Activated naive CD4-positive, alpha-beta T cell treated with Interleukin-2 at 50 U/mL for 16 hours (primary cell): ENCODE measurements at places on chromosomes 1 and 21.

- DNase-seq = no peak
Observed at GRCh38 chr1:89578946-89579684, 53.8 kb upstream of the LRRC8C start.

DNA sequence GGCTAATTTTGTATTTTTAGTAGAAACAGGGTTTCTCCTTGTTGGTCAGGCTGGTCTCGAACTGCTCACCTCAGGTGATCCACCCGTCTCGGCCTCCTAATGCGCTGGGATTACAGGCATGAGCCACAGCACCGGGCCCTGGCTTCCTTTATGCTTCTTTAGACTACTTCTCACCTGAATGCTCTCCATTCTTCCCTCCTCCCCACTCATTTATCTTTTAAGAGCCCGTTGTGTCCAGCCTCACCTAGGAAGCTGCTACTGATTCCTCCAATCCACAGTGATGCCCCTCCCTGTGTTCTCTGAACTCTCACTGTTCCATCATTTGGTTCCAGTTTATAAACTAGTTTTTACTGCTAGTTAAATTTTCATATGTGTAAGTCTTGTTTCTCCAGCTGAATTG is 44.9 kb upstream of the NR5A2 start:
- DNase-seq = no peak

GRCh38 chr1:153490272-153491051 is 30.0 kb upstream of the S100A7 start:
- no peak for DNase-seq

GRCh38 chr1:43348809-43349593 is 9.8 kb upstream of the CDC20 start:
- peak; percentile 47 for DNase-seq

- no peak for DNase-seq
Observed at GRCh38 chr1:66381621-66382275, 152.2 kb upstream of the SGIP1 start.

DNA sequence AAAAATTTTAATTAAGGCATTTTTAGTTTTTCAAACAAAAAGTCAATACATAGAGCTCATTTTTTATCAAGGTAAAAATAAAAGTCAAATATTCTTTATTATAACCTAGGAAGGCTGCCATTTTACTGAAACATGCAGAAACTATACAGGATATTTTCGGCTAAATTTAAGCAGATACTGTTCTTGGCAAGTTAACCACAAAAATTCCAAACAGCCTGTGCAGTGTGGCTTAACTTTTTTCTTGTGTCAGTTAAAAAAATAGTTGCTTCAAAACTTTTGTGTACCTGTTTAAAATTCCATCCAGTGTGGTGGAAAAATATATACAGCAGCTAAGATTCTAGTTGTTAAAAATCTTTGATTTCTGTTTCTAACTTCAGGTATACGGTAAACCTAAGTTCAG is 135.0 kb downstream of the ATP5PO start:
- DNase-seq = no peak

DNA sequence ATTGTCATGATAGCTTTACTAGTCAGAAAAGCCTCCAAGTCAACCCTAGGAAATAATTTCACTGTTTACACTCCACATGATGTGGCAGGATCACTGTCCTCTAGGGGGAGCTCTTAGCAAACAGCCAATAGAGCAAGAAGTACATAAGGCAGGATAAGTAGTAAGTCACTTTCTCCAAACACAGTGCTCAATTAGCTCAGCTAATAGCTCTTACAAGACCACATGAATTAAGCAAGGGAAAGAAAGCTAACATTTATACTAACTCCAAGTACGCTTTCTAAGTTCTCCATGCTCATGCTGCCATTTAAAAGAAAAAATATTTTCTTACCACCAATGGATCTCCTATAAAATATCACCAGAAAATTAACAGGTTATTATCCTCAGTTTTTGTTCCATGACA is 66.9 kb upstream of the LRIF1 start:
- DNase-seq = peak; percentile 51

DNA sequence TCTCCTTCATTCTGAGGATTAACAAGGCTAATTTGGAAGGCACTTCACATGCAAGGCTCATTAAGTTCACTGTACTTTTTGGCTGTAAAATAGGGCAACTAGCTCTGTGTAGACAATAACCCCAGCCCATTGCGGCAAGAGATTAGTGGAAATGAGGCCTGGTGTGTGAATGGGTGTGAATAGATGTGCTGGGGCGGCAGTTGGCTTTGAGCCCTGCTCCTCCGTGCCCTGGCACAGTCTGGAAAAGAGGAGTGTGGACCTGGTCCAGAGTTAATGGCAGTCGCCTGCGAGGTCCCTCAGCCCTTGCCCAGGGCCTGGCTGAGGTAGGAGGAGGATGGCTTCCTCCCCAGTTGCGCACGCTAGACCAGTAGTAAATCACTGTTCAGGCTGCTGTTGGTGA is 4.8 kb downstream of the KISS1 start:
- no peak for DNase-seq

DNA sequence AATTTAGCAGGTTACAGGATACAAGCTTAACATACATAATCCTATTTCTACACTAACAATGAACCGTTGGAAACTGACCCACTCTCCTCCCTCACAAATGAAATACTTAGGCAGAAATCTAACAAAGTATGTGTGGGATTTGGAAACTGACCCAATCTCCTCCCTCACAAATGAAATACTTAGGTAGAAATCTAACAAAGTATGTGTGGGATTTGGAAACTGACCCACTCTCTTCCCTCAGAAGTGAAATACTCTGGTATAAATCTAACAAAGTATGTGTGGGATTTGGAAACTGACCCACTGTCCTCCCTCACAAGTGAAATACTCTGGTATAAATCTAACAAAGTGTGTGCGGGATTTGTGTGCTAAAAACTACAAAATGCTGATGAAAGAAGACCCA is 60.3 kb downstream of the TRAF5 start:
- DNase-seq = no peak

DNA sequence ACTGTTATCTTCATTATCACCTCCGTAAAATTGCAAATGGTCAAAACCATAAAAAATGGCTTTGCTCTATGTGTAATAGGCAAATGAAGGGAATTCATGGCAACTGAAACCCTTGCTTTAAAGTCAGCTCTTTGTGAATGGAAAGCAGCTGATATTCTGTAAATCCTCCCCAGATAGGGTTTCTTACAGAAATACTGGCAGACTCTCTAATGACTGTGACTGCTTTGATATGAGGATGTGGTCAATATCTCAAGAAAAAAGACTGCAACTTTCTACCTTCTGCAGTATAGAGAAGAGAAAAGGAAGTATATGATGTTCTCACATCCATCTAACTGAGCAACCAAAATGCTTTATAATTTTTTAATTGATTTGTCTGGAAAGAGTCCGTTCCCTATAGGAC is 193.1 kb downstream of the ST6GALNAC3 start:
- DNase-seq = no peak

GRCh38 chr1:196361112-196361714 is 247.0 kb downstream of the KCNT2 start:
- no peak for DNase-seq

DNA sequence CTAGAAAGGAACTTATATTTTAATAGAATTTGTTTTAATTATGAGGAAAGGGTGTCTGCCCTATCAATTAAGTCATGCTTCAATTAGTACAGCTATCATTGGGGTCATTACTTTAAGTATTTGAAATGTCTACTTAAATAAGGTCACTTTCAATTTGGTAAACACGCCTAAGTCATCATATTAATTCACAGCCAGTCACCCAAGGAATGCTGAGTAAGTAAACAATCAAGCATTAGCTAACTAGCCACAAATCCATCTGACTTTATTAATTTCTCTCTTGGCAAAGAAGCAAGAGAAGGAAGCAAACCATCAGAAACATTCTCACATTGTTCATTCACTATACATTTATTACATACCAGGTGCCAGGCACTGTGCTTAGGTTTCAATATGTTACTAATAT is 1.2 kb upstream of the LRRC52 start:
- DNase-seq = no peak

DNA sequence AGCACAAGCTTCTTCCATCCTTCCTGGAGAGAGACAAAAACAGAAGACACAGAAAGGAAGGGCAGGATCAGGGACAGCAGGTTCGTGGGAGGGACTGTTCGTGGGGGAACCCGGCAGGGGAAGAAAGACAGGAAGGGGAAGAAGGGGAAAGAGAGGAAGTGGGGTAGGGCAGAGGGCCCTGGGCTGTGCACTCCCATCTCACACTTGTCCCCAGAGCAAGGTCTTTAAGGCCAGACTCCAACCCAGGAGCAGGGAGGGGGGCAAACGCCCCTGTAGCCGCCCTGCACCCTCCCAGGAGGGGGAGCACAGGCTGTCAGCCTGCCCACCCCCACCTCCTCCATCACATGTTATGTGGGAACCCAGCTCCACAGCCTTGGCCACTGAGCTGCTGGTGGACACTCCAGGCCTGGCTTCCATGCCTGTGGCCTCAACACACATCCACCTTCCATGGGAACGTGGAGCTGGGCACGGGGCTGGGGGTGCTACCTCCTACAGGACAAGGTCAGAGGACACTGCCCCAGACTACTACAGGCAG is 9.3 kb downstream of the SLC19A1 start:
- no peak for DNase-seq

DNA sequence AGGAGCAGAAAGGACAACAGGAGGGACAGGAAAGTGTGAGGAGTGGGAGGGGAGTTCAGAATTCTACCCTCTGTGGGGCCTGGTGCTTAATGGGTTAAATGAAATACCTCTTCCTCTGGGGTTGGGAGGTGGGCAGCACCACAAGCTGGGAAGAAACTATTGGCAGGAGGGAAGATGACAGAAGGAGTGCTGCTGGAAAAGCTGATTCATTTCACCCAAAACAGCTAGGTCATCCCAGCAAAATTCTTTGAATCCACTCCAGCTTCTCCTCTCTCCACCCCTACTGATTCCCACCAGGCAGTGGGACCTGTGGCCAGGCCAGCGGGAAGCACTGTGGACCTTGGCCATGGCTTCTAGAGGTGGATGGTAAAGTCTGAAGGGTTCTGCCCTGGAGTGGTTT is 12.8 kb downstream of the BCAN start:
- no peak for DNase-seq

GRCh38 chr1:41358131-41359021 is 2.9 kb upstream of the FOXO6 start:
- DNase-seq = no peak

- no peak for DNase-seq
Observed at GRCh38 chr1:231073331-231073730, 33.3 kb upstream of the FAM89A start.

- DNase-seq = no peak
Observed at GRCh38 chr1:184025242-184025675, 12.3 kb downstream of the COLGALT2 start.

DNA sequence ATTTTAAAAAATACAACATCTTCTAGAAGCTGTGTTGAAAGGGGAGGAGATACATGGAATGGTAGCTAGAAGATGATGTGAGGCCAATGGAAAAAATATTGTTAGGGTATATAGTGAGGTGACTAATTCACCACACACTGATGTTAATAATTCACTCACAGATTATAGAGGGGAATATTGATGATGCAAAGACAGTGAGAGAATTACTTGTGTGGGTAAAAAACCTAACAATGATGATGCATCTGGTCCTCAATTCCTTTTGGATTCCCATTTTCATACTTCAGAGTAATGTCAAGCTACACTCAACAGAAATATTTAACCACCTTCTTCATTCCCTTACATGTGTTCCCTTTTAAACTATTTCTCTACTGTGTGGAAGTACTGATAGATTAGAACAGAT is 169.5 kb upstream of the DPYD start:
- no peak for DNase-seq

GRCh38 chr1:214281720-214282629 is 1.0 kb downstream of the SMYD2 start:
- no peak for DNase-seq

DNA sequence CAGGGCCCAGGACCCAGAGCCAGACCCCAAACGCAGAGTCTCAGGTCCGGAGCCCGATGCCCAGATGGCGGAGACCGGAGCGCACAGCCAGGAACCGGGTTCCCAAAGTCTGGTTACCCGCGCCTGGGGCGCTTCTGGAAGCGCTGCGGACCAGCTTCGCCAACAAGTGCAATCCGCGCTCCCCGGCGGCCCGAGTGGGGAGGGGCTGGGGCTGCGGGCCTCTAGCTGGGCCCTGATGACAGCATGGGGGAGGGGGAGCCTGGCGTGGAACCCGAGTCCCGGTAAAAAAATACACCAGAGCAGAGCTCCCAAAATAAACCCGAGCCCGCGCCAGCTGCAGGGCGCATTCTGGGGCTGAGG is 494 bp downstream of the NT5C1A start:
- no peak for DNase-seq

GRCh38 chr1:32651461-32652073 is 559 bp downstream of the RBBP4 start:
- DNase-seq = no peak

GRCh38 chr1:14323568-14324247 is 274.8 kb upstream of the KAZN start:
- DNase-seq = no peak

- DNase-seq = no peak
Observed at GRCh38 chr1:26300578-26301275, 5.7 kb downstream of the UBXN11 start.

DNA sequence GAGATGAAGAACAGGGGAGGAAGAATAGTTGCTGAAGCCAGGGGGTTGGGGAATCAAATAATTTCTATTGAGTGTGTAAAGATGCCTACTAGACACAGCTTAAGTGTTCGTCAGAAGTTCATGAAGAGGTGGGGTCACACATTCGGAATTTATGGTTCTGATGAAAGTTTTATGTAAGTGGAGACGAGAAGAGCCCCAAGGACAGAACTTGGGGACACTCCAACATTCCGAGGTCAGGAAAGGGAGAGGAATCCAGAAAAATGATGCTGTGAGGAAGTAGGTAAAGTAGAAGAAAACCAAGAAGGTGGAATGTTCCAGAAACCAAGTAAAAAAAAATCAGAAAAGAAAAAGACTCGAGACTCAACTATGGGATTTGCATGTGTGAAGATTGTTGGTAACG is 272.5 kb downstream of the SIPA1L2 start:
- no peak for DNase-seq

DNA sequence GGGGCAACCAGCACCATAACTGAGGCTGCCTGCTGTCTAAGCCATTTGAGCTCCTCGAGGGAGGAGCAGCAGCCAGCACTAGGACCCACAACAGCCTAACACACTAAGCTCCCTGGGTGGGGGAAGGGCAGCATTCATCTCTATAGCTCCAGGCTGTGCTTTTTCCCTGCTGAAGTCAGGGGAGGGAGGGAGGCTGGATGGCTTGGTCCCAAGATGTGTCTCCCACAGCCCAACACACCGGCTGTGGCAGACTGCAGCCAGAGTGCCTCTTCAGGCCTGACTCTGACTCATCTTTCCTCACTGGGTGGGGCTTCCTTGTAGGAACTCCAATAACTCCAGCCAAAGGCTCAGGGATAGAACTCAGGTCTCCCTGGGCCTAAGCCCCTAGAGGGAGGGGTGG is 296.3 kb downstream of the PRDM2 start:
- DNase-seq = no peak

DNA sequence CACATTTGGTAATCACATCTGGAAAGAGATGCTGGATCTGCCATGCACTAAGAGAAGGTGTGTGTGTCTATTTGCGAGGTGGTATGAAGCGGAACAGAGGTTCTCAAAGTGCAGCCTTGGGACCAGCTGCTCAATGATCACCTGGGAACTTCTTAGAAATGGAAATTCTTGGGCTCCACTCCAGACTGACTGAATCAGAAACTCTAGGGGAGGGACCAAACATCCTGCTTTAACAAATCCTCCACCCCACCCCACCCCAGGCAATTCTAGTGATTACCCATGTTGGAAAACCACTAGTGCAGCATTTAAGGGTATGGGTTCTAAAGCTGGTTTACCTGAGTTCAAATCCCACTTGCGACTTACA is 143.9 kb upstream of the JUN start:
- DNase-seq = no peak
